Urothelium cell line (cell line): ENCODE measurements at places on chromosomes 13 and 19.

DNA sequence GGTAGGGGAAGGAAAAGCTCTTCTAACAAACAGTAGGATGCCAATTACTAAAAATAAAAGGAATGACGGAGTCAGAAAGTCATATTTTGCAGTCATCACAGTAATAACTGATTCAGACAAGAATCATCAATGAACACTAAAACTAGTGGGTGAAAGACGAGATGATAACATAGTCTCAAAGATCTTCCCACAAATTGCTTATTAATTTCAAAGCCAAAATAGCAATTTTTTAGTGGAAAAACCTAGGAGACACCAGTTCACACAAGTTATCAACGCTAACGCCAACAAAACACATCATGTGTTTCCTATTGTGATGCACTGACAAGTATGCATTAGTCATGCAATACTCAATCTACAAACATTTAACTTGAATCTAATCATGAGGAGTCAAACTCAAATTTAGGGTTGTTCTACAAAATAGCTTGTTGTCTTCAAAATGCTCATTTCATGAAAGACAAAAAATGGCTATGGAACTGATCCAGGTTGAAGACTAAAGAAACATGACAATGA is 18.6 kb downstream of the ZNF233 start:
- DNase-seq = no peak

DNA sequence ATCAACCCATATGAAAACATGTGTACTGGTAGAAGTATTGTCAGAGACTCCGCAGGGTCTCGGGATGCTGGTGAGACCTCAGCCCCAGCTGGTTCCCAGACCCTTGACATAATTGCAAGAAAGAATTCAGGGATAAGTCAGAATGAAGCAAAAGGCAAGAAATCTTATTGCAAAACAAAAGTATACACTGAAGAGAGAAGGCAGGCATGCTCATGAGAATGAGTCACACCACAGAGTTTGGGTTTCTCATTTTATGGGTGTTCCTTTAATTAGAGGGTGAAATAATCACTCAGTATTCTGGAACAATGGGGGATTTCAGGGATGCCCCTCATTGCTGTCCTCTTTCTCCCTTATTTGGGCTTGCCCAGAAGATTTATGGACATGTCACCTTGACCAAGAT is 1423.8 kb upstream of the MIR17HG start:
- DNase-seq = no peak

- no peak for DNase-seq
These were observed 16.5 kb upstream of the LATS2 start for GRCh38 chr13:21077788-21078353.

DNA sequence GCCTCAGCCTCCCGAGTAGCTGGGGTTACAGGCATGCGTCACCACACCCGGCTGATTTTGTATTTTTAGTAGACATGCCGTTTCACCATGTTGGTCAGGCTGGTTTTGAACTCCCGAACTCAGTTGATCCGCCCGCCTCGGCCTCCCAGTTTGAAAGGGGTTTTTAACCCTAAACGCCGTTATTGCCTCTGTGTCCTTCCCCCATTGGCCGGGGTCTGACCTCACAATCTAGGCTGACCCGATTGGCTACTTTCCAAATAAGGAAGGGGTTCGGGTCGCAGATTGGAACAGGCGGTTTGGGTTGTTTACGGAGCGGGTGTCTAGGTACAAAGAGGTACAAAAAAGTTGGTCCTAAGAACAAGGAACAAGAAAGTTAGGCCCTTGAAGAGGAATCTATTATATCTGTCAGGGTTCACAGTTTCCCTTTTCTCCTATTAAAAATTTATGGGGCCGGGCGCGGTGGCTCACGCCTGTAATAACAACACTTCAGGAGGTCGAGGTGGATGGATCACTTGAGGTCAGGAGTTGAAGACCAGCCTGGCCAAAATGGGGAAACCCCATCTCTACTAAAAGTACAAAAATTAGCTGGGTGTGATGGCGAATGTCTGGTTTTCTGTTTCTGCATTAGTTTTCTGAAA is 1.0 kb downstream of the ZNF253 start:
- DNase-seq = no peak

DNA sequence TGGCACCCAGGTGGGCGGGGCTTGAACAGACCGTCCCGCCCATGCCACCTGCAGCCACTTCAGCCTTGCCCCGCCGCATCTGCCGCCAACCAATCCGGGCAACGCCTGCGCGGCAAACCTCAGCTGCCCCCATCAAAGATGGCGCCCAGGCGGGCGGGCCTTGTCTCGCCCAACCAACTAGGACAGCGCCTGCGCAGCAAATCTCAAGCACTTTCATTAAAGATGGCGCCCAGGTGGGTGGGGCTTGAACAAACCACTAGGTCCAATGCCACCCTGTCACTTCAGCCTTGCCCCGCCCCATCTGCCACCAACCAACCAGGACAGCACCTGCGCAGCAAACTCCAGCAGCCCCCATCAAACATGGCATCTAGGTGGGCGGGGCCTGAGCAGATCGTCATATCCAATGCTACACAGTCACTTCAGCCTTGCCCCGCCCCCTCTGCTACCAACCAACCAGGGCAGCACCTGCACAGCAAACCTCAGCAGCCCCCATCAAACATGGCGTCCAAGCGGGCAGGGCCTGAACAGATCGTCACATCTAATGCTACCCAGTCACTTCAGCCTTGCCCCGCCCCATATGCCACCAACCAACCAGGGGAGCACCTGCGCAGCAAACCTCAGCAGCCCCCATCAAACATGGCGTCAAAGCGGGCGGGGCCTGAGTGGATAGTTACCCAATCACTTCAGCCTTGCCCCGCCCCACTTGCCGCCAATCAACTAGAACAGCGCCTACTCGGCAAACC is 1.4 kb downstream of the PEG3 start:
- DNase-seq = peak; percentile 86

DNA sequence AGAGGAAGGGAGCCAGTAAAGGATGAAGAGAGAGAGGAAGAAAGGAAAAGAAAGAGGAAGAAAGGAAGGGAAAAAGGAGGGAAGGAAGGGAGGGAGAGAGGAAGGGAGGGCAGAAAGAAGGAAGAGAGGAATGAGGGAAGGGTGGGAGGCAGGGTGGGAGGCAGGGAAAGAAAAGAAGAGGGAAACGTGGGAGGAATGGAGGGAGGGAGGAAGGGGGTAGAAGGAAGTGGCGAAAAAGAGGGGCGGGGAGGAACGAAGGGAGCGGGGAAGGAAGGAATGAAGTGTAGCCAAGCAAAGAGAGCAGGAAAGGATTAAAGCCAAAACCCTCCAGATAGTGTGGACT is 53.1 kb downstream of the SOX1 start:
- DNase-seq = no peak

GRCh38 chr13:24247016-24247415 is 62.4 kb upstream of the C1QTNF9 start:
- DNase-seq = no peak

- DNase-seq = peak; percentile 9
These were observed 125.2 kb downstream of the LACC1 start for GRCh38 chr13:44004878-44005277.

- DNase-seq = no peak
These were observed 955.4 kb downstream of the EFNB2 start for GRCh38 chr13:105579821-105580710.

DNA sequence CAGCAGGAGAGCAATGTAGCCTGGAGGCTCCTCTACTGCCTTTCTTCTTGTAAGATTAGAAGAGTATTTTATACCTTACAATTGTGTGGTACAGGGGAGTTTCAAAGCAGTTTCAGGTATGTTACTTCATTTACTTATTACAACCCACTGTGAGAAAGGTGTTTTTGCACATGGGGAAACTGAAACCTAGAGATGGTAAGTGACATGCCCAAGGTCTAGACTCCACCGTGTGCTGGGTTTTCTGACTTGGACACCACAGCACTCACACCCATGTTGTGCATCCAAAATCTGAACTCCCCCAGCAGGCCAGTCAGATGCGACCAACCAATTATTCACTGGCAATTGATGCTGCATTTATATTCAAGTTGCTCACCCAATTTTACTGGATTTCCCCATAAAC is 22.8 kb downstream of the ERICH6B start:
- no peak for DNase-seq

- no peak for DNase-seq
These were observed 16.3 kb downstream of the MYO9B start for GRCh38 chr19:17091758-17092333.

DNA sequence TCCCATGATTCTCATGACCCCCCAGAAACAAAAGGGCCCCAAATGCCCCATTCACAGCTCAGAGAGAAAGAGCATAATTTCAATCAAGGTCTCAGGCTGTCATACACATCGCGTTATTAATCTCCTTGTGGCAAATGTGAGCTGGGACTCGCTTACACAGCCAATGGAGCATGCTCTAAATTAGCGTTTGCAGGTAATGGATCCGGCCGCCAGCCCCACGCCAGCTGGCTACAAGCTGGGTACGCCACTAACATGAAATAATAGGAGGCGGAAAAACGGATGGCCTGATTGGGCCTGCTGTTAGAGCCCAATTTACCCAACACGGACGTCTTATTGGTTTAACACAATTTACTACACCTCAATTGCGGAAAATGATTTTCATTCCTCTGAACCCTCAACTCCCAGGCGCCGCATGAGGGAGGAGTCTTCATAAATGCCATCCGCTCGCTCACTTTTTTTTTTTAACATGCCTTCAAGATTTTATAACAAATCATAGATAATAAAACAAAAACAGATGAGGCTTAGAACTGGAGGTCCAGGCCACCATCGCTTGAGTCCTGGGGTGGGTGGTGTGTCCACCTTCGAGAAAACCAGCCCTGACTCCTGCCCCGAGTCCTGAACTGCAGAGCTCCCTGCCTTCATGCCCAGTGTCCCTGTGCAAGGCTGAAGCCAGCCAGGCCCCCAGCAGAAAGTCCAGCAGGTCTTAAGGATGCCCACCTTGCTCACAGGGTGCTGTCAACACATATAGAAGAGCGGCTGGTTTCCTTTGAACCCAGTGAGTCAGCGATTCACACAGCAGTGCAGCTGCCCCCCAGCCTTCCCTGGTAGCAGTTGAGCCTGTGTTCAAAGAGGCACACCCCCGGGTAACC is 62.1 kb downstream of the PEPD start:
- DNase-seq = no peak

GRCh38 chr13:75996582-75996981 is 360.5 kb downstream of the LMO7 start:
- no peak for DNase-seq

DNA sequence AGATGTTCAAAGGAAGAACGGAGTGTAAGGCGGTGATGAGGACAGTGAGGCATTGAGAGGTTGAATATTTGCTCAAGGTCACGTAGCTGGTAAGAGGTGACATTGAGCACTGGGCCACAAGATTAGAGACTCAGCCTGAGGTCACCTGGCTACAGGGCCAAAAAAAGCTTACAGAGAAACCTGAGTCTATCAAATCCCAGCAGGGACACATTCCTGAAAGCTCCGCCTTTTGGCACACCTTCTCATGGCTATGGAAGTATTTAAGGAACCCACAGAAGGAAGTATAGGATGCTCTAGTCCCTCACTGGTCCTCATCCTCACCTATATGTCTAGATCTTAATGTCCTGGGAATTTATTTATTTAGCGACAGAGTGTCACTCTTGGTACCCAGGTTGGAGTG is 17.4 kb downstream of the ZNF586 start:
- no peak for DNase-seq

DNA sequence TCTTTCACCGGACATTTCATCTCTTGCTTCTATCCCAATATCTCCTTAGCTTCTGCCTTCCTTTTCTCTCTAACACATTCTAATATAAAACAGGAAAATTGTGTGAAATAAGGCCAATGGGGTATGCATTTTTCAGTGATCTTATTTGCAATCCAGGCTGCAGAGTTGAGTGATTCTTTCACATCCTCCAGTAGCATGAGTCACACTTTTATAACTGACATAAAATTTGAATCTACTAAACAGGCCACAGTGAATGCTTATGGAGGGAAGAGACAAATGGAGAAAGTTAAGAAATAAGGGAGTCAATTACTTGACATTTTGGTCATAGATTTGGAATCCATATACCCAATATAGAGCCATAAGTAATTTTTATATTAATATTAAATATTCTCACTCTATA is 1037.0 kb upstream of the SPRY2 start:
- peak; percentile 1 for DNase-seq

DNA sequence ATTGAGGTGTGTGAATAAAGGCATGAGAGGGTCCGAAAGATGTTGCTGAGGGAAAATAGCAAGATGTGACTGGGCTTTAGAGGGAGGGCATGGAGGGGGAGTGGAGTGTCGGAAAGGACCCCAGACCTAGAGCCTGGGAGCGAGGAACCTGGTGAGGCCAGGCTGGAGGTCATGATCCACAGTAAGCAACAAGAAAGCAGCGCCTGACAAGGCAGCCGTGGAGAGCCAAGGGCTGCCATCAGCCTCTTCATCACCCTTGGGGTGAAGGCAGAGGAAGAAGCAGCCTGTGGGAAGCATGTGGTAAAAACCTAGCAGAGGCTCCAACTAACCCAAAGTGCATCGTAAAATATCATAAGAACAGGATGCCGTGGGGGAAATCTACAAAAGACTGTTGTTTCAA is 162.8 kb upstream of the SOX1 start:
- DNase-seq = no peak

DNA sequence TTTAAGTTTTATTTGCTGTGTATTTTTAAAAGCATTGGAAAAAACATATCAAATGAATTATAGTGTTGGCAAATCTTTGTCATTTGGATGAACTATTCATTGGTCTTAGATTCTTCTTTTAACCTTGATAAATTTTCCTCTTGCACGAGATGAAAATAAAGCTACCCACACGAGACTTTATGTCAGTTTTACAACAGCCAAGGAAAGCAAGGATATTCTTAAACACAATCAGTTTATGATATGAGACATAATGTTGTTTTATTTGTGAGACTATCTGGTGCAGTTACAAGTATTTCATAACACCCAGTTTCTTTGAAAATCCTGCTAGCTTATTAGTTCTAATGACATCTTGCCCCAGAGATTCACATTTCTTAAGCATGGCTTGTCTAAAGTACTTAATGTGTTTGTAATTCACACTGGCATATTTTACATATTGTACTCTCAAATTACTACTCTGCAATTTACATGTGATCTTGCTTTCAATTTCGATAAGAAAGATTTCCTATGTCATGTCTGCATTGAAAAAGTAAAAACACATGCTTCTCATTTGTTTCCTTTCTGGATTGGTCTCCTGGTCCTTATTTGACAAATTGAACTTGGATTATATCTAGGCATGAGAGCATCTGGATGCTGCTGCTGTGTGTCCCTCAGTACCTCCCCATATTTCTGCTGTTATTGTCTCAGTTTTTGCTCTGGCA is 955.5 kb upstream of the PCDH9 start:
- no peak for DNase-seq

- DNase-seq = no peak
These were observed 6.4 kb downstream of the FBN3 start for GRCh38 chr19:8143041-8143440.

DNA sequence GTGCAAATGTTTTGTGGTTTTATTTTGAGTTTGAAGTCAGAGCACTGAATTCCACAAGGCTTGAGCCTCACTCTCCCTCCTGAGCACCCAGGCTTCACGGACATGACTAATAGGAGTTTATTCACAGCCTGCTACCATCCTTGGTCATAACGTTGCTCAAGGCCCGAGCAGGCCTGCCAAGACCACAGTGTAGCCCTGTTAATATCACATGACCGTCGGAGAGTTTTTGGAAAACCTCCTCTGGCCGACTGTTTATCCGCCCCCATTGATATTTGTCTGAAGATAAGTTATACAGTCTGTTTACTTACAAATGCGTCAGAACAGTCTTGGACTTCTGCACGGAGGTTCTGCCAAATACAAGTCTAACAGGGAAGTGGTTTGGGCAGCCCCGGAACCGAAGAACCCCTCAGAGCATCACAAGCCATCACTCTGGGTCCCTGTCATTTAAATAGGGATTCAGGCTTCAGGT is 89.9 kb downstream of the COL4A2 start:
- DNase-seq = peak; percentile 74
